AG08396 (cell line): ENCODE measurements at places on chromosomes 4 and X.

DNA sequence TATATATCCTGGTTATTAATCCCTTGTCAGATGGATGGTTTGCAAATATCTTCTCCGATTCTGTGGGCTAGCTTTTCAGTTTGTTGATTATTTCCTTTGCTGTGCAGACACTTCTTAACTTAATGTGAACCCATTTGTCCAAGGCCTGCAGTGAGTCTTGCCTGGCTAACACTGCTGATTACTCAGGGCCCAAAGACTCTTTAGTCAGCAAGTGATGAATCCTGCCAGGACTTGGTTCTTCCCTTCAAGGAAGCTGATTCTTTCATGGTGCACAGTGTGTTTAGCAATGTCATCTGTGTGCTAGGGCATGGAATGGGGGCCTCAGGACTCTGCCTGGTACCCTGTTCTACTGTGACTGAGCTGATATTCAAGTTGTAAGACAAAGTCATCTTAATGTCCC is 81.8 kb upstream of the TEX13A start:
- no peak for DNase-seq

GRCh38 chr4:72006586-72006985 is 25.2 kb upstream of the NPFFR2 start:
- DNase-seq = peak; percentile 31

DNA sequence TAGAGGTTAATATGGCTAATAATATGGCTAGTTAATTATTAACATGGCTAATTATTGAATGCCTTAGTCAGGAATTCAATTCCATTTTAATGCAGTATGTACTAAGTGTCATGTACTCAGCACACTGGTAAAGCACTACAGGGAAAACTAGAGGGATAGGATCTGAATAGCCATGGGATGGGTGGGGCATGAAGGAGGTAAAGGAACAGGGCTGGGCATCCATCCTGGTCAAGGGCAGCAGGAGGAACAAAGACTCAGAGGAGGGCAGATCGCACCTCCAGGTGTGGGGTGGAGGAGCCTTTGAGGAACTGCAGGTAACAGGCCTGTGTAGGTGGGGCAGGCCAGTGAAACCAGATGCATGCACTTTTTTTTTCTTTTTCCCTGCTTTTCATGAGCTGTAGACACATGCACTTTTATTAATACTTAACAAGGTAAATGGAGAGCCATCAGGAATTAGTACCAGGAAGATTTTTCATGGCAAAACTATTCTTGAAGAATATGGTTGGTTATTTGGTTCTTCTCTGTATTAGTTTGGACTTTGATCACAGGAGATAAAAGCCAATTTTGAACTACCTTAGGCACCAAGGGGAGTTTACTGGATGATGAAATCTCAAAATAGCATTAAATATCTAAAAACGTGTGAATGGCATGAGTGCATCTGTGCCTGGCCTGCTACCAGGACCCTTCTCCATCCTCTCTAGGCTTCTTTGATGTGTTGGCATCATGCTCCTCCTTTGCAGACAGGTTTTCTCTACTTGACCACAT is 88.3 kb downstream of the CC2D2A start:
- DNase-seq = no peak

DNA sequence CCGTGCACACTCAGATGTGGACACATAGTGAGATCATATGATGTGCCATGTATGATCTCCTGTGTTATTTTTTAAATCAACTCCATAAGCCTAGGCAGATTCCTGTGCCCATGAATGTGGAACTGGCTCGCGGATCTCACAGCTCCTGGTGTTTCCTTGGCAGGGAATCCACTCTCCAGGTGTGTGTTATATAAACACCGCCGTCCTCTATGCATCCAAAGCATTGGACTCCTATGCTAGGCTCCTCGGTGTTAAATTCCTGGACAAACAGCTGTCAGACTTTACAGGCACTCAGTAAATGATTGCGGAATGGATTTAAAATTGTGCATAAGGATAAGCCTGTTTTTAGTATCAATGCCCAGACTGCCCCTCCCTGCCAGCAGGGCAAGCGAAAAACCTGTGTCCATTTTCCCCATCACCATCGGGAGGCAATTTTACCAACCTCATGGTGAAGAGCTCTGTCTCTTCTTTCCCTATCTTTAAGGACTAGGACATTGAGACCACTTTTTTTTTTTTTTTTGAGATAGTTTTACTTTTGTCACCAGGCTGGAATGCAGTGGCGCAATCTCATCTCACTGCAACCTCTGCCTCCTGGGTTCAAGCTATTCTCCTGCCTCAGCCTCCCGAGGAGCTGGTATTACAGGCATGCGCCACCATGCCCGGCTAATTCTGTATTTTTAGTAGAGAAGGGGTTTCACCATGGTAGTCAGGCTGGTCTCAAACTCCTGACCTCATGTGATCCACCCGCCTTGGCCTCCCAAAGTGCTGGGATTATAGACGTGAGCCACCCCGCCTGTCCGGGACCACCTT is 23.6 kb upstream of the GPR78 start:
- no peak for DNase-seq
